Omental fat pad (tissue), 4 donors: ENCODE measurements at places on chromosomes 2 and 18.

DNA sequence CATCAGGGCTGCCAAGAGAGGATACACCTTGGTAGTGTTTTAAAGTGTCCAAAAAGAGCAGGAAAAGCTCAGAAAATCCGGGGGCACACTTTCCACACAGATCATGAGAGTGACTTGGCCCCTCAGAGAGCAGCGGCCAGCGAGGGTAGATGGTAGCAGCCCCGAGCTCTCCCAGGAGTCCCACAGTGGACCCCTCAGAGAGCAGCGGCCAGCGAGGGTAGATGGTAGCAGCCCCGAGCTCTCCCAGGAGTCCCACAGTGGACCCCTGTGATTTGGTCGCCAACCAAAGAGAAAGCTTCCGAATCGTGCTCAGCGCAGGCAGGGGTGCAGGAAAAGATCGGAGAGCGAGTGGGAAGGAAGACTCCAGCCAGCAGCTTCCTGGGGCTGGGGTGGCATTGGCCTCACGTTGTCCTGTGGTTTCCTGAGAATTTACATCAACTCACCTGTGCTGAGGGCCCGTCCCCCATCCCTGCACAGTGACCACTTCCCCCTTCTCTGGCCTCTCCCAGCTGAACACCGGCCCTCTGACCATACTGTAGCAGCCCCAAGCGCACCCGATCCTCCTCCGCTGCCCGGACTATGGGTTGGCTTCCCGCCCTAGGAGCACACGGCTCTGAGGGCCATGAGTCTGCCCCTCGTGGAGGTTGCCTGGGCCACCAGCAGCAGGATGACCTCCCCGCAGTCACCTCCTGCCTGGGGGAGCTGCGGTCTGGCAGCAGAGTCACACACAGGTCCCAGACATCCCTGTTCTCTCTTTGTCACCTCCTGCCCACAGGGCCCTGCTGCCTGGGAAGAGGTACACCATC is 33.7 kb downstream of the MTERF4 start:
- DNase-seq = no peak

GRCh38 chr18:74836296-74837139 is 238.8 kb downstream of the ZNF407 start:
- no peak for DNase-seq

DNA sequence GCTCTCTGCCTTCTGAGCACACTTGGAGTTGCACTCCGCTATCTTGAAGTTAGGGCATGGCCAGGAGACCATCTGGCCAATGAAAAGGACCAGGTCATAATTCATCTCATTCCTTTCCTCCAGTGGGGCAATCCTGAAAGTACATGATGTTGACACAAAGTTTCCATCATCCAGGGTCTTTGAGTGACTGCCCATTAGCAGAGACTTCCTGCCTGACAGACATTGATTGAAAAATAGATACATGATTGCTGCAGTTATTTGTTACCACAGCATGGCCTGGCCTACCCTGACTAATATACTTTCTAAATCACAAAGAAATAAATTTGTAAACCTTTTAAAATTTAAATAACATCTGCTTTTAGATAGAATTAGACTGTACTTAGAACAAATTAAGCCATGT is 50.0 kb upstream of the SCG2 start:
- no peak for DNase-seq

DNA sequence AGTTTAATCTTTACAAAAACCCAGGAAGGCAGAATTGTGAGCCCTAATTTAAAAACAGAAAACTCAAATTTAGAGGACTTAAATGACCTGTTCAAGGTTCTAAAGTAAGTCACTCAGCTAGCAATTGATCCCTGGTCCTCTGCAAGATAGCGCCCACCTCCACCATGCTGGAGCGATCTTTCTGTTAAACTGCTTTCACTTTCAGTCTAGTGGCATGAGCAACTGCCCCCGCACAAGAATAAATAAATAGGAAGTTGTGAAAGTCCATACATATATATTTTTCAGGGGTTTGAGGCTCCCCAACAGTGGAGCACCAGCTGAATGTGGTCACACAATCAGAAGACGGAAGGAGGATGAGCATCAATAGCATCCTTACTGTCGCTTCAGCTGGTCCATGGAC is 217.9 kb downstream of the NAPG start:
- no peak for DNase-seq
